ENCODE measurements at places on chromosomes 1 and 21.

- no peak for DNase-seq
Observed at GRCh38 chr1:229434641-229435051, 752 bp upstream of the ACTA1 start.

- no peak for DNase-seq
Observed at GRCh38 chr1:48760857-48761256, 15.8 kb downstream of the BEND5 start.

GRCh38 chr1:89833183-89834082 is 12.6 kb downstream of the LRRC8D start:
- no peak for DNase-seq

DNA sequence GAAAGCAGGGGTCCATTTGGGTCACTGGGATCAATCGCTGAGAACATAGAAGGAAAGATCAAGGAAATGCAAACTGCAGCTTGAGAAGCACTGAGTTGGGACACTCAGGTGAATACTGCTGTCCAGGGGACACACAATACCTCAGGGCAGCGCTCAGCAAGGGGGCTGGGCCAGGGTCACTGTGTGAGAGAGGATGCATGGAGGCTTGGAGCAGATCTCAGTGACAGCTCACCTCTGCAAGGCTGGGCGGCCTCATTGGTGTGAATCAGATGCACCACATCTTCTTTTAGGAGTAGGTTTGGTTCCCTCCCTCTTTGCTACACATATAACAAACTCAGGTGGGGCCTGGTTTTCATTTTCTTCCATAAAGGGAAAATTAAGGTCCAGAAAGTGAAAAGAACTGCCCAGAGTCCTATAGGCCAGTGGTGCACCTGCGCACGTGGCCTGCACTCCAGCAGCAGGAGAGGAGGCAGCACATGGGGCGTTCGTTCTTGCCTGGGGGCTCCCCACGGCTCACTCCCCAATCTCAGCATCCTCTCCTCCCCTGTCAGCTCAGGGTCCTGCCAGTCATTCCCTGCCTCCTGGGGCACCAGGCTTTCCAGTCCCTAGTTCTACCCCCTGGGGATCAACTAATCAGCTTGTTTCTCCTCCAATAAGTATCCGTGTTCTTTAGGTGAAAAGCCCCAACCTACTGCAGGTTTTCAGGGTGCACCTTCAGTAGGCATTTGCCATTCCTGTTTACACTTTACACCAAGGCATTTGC is 1.5 kb downstream of the A3GALT2 start:
- DNase-seq = no peak

DNA sequence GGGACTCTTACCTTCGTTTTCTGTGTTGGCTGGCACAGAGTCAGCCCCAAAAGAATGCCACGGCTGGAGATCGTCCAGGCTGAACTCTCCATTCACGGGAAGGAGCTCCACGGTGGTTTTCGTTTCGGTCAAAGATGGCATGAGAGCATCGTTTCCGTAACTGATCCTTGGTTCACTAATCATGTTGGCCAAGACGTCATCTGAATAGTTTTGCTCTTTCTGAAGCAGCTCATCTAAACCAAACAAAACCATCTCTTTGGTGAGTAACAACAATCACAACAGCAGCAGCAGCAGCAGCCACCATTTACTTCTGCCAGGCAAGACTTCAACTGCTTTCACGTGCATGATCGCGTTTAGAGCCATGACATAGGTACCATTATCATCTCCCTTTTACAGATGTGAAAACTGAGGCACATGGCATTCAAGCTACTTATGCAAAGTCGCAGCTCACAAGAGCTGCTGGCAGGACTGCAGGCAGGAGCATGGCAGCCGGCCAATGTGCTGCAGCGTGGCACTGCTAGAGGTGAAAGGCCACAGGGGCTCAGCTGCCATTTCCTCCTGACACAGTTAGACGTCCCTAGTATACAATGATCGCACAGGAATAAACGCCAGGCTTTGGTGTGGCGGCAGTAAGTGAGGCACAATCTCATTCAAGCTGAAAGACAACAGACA is 177.1 kb downstream of the GABPA start:
- DNase-seq = peak; percentile 28

- DNase-seq = peak; percentile 14
Observed at GRCh38 chr1:113452921-113453770, 62.8 kb downstream of the MAGI3 start.

- no peak for DNase-seq
Observed at GRCh38 chr1:66214901-66215300, 319.1 kb upstream of the SGIP1 start.

DNA sequence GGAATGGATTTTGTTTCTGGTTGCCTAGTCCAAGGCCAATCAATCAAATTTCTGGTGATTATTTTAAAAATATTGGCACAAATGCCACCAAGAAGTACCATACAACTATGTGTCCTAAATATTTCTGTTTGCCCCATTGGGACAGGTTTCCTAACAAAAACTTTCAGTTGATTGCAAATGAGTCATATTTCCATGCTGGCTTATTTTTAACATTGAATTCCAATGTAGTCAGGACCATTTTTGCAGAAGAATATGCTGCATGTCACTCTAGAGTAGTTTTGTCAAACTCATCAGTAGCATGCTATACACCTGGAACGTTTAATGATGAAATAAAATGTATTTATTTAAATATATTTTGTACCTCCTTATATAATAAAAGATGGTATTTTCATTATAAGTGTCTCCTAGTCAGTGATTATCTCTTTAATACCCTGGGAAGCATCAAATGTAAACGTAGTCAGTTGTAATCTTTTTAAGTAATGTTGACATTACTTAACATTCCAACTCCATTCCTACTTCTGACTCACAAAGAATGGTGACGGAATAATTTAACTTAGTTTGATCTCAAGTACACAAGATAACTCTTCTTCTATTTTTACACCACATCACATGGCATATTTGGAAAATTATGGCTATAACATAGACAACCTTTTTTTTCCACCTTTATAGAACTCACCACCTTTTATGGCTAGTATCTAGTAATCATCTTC is 39.0 kb upstream of the USH2A start:
- no peak for DNase-seq

DNA sequence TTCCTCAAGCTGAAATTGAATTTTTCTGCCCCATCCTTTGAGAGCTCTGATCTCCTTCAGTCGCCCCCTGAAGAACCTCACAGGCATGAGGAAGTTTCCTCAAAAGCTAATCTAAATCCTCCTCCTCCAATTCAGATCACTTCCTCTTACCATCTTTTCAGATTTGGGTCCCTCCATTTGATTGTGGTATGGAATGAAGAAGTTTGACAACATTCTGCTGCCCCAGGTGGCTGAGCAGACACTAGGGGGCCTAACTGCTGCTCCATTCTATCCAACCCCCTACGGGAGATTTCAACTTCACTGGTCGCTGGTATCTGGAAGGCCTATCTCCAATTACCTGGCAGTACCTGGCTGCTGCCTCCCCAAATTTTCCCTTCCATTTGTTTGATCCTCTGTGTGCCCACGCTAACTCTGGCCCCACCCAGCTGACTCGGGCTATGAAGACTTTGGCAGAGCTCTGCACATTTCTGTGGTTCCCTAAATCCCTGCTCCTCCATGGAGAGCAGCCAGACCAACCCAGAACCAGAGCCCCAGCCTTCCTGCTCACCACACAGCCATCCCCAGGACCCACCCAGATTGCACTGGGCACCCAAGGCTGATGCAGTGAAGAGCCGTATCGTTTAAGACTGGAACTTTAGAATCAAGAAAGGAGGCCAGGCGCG is 7.8 kb downstream of the IRF6 start:
- DNase-seq = peak; percentile 8

Data from SHP77 (cell line).